ENCODE measurements at places on chromosomes 1 and 21.

DNA sequence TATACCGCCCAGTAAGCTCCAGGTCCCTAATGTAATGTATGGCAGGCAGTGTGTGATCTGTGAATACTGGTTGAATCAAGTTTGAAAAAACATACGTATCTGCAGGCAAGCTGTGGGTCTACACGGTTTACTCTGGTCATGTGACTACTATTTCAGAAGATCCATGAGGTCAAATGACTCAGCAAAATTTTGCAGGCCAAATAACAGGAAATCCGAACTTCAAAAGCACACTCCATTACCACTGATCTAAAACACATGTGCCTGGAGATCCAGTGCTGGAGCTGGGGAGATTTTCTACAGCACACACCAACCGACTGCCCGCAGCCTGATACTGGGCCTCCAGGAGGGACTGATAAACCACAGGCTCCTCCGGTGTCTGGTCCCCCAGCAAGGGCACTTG, 64.5 kb upstream of the SLC44A3 start:
- DNase-seq: peak; percentile 78

GRCh38 chr21:20999659-21000058, 1.4 kb downstream of the NCAM2 start:
- peak; percentile 58 for DNase-seq

GRCh38 chr1:52334906-52335528, 31.0 kb downstream of the CC2D1B start:
- DNase-seq: no peak

- DNase-seq: peak; percentile 86
Measured at GRCh38 chr1:31760471-31761470, 3.4 kb downstream of the ADGRB2 start.

DNA sequence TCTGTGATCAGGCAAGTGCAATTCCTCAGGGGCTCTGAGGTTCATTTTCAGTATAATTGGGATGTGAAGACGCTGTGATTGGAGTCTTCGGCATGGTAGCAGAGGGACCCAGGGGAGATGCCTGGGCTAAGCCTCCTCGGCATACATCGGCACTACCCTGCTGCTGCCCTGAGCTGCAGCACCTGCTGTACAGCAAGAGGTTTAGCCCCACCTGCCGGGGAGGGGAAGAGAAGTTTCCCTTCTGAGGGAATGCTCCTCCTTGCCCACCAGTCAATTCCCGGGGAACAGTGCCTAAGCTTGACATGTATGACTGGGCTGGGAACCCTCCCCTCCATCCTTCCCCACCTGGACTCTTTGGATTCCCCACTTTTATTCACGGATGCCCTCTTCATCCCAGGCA, 24.9 kb downstream of the CNIH3 start:
- peak; percentile 26 for DNase-seq

DNA sequence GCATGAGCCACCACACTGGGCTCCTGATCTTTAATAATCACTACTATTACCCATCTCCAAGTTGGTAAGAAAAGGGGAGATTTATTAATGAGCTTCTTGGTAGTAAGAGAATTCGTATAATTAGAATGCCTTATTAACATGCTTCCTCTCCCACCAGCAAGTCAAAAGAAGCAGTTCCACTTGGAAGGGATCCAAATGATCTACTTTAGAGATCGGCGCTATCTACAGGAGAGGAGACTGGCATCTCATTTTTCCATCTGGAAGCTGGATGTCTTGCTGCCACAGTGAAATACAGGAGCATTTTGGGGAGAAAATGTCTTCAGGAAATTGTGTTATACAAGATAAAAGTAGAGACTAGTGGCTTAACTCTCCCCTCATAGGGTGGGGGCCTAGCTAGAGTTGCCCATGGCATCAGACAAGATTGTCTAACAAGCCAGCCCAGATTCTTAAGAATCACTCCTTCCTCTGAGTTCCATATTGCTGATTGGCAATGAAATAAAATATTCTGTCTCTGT, 33.6 kb upstream of the CAMSAP2 start:
- no peak for DNase-seq

All from hepatocyte (in vitro differentiated cells).